NCI-H1105 (cell line): ENCODE measurements at places on chromosomes 13 and 19.

DNA sequence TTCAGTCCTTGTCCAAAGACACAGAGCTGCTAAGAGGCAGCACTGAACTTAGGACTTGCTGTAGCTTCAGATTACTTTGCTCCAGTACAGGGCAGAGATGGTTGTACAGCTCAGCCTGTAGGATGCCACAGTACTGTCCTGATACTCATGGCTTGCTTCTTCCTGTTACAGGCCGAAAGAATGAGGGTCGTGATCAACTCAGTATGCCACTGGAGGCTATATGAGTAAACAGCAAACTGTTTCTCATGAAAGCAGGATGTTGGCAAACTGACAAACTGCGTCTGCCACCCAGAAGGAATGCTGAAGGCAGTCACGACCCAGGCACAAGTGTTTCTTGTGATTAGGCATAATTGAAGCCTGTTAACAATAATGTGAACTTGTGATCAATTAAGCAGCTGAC lies 2.8 kb downstream of the ZNF749 start:
- no peak for DNase-seq

GRCh38 chr19:46491975-46492682 lies 3.5 kb downstream of the PNMA8B start:
- DNase-seq = no peak

GRCh38 chr13:76481738-76482137 lies 404.5 kb downstream of the KCTD12 start:
- no peak for DNase-seq

- no peak for DNase-seq
Measured at GRCh38 chr13:21910546-21910945, 239.7 kb downstream of the FGF9 start.

GRCh38 chr19:7658219-7658686 lies 10.6 kb upstream of the RETN start:
- DNase-seq = no peak

GRCh38 chr19:3047496-3048189 lies 14.7 kb downstream of the TLE5 start:
- DNase-seq = no peak

GRCh38 chr19:15439078-15439799 lies 10.5 kb downstream of the WIZ start:
- DNase-seq = no peak

DNA sequence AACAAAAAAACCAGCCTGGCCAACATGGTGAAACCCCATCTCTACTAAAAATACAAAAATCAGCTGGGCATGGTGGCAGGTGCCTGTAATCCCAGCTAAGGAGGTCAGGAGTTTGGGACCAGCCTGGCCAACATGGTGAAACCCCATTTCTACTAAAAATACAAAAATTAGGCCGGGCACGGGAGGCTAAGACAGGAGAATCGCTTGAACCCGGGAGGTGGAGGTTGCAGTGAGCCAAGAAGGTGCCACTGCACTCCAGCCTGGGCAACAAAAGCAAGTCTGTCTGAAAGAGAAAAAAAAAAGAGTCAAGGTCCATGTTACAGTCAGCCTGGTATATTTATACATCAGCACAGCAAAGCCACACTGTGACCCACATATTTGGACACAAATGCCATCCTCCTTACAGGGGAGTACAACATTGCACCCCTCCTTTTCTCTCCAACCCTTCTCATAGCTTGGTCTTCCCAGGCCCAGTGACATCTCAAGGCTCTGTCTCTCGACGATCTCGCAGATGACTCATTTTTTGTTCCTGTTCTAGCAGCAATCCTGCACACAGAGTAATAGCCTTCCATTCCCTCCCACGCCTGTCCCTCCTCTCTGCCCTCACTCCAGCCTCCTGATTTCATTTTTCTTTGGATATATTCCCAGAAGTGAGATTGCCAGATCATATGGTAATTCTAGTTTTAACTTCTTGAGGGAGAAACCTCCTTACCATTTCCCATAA lies 21.0 kb upstream of the DPP9 start:
- DNase-seq = no peak

- no peak for DNase-seq
Measured at GRCh38 chr19:31531326-31531725, 182.1 kb upstream of the TSHZ3 start.

DNA sequence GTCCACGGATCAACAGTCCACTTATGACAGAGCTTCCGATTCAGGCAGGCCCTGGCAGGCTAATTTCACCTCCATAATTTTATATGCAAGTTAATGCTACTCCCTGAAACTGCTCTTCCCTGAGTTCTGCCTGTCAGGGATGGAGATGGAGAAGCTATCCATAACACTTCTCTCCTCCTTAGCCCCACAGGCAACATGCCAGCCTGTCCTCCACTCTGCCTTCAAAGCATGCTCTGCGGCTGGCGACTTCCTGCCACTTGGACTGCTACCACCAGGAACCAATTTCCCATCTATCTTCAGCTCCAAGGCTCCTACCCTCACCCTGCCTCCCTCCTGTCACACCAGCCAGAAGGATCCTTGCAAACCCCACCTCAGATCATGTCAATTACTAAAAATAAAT lies 35.4 kb downstream of the GSX1 start:
- DNase-seq = no peak

DNA sequence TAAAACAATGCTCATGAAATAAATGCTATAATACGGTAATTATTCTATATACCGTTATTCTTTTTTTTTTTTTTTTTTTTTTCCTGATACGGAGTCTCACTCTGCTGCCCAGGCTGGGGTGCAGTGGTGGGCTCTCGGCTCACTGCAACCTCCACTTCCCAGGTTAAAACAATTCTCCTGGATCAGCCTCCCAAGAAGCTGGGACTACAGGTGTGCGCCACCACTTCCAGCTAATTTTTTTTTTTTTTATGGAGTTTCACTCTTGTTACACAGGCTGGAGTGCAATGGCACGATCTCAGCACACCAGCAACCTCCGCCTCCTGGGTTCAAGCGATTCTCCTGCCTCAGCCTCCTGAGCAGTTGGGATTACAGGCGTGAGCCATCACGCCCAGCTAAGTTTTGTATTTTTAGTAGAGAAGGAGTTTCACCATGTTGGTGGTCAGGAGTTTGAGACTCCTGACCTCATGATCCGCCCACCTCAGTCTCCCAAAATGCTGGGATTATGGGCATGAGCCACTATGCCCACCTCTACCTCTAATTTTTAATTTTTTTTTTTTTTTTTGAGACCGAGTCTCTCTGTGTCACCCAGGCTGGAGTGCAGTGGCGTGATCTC lies 6.9 kb downstream of the PPP1R15A start:
- DNase-seq = no peak

DNA sequence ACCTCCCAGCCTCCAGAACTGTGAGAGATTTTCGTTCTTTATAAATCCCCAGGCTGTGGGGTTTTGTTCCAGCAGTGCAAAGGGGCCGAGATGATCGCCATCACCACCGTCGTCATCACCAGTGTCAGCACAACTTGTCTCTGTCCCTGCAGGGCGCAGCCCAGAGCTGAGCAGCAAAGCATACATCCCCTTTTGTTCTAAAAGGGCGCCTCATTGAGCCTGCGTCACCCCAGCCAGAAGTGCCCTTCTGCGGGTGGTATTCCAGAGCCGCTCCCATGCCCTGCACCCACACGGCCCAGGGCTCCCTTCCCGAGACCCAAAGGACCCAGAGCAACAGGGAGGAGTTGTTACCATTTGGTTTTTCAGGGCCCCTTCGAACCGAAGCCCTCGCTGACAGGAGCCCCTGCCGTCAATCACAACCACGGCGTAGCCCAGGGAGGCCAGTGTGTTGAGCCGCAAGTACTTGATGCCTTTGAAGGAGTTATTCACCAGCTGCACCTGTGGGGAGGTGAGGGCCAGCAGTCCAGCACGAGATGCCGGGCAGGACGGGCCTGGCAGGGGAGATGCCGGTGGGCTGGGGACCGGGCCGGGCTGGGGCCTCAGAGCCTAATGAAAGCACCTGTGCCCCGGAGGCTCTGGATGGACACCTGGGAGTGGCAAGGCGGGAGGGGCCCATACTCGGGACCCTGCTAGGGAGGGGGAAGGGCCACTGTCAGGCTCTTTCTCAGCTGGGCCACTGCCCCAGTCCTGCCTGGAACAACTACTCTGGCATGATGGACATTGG lies 14.4 kb upstream of the MYDGF start:
- no peak for DNase-seq

- DNase-seq = no peak
Measured at GRCh38 chr13:49062297-49062896, 86.7 kb downstream of the FNDC3A start.

DNA sequence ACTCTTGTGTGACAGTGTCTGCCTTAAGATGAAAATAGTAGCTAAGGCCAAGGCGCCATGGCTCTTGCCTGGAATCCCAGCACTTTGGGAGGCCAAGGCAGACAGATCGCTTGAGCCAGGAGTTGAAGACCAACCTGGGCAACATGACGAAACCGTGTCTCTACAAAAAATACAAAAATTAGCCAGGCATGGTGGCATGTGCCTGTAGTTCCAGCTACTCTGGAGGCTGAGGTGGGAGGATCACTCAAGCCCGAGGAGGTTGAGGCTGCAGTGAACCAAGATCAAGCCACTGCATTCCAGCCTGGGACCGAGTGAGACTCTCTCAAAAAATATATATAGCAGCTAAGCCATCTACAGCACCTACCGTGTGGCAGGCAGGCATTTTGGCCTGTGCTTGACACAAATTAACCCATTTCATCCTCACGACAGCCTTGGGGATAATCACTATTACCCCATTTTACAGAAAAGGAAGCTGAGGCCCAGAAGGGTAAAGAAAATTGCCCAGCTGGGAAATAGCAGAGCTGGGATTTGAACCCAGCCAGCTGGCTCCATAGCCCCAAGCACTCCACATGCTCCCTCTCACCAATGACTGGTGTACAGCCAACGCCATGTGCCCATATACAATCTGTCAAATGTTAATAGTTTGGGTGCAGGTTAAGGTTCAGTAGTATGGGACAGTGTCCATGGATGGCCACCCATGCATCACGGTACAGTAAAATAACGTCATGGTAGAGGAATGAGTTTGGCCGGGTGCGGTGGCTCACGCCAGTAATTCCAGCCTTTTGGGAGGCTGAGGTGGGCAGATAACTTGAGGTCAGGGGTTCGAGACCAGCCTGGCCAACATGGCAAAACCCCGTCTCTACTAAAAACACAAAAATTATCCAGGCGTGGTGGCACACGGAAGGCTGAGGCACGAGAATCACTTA lies 3.1 kb downstream of the SLC1A5 start:
- no peak for DNase-seq

- no peak for DNase-seq
Measured at GRCh38 chr19:33268162-33268991, 34.0 kb downstream of the CEBPA start.

DNA sequence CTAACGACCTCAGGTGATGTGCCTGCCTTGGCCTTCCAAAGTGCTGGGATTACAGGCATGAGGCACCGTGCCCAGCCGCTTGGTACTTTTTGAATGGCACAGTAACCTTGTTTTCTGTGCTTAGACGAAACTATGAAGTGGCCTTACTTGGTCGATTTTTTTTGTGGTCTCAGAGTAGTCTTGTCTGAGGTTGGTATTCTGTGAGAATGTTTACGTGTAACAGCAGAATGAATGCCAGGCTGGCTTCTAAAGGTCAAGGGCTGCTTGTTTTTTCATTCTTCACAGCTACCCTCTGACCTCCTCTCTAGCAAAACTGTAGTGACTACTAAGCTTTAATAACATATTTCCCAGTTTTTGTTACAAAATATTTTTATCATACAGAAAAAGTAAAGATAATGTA lies 313.3 kb downstream of the GPC6 start:
- no peak for DNase-seq

- no peak for DNase-seq
Measured at GRCh38 chr19:18809149-18809868, 18.2 kb upstream of the COMP start.

DNA sequence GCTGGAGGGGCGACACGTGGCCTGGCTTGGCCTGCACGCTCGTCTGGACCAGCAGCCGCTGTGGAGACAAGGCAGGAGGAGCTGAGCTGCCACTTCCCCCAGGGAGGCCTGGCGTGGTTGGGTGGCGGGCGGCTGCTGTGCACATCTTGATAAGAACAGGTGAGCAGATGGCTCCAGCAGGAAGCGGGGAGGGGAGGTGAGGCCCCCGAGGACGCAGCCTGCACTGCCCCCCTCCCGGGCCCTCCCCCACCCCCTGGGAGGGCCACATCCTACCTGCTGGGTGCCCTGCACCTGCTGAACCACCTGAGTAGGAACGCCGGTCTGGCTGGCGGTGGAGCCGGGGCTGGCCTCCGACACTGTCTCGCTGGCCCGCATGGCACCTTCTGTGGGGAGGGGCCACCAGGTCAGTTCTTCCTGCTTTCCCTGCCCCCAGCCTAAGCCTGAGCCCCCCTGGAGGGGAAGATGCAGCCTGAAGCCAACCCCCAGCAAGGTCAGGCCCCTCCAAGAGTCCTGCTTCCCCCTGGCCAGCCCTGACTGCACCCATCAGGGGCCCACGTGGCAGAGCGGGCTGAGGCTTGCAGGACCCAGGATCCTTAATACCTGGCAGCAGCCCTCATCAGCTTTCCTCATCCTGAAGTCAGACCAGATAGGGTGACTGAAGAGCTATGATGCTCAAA lies 22.8 kb downstream of the RFX1 start:
- no peak for DNase-seq

DNA sequence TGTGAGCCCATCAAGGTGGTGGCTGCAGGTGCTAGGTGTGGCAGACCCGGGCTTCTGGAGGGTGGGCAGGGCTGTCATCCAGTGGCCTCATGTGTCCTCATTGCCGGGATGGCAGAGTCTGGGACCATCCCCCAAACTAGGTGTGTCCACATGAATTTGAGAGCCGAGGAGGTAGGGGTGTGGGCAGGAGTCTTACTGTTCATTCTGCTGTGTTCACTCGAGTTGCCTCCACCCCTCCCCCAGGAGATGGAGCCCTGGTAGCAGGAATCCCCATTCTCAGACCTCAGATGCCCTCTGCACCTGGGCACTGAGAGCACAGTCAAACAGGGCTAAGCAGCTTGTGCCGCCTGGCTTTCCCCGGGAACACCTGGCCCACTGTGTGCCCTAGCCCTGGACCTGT lies 22.4 kb downstream of the NAXD start:
- DNase-seq = no peak

DNA sequence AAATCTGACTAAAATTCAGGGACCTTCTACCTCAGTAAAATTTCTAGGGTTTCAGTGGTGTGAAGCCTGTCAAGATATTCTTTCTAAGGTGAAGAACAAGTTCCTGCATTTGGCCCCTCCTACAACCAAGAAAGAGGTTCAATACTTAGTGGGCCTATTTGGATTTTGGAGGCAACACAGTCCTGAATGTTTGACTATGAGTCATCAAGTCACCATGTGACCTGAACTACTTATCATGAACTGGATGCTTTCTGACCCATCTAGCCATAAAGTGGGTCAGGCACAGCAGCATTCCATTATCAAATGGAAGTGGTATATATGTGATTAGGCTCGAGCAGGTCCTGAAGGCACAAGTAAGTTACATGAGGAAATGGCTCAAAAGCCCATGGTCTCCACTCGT lies 163.0 kb upstream of the IRS2 start:
- no peak for DNase-seq
